ENCODE measurements at places on chromosomes 5 and 9. TPM values are rescaled to one million over a fixed set of nuclear protein-coding genes. Genes with fewer than 3 reads are reported as not detected.

Gene KDM4C
- total RNA-seq = 16.4 TPM

Gene PCDHGA9
- total RNA-seq = 1.4 TPM

Gene SELENOP
- 335 TPM for total RNA-seq

Gene PRLR
- 0.16 TPM for total RNA-seq

Gene QRFP
- not detected for total RNA-seq

Gene CCNJL
- total RNA-seq = 4.4 TPM

Gene RPL12
- total RNA-seq = 3,154 TPM

Gene NUTM2G
- not detected for total RNA-seq

Gene ZNF658
- total RNA-seq = 4.8 TPM

Gene DBH
- total RNA-seq = not detected

Gene ANKRD31
- total RNA-seq = under 0.01 TPM

Gene HNRNPK
- total RNA-seq = 509 TPM

Gene DDX4
- not detected for total RNA-seq

Gene DMRT3
- total RNA-seq = not detected

Gene GGTA1
- not detected for total RNA-seq

Gene PDE8B
- 0.13 TPM for total RNA-seq

Gene GPR151
- not detected for total RNA-seq

Gene PTAR1
- 24.0 TPM for total RNA-seq

Gene TRAPPC13
- 11.9 TPM for total RNA-seq

Gene PMPCA
- total RNA-seq = 41.2 TPM

Gene C9
- total RNA-seq = not detected

Gene F2RL1
- 125 TPM for total RNA-seq

Gene AQP7
- total RNA-seq = not detected

Gene CRB2
- total RNA-seq = not detected

Gene CTXN3
- not detected for total RNA-seq

Measured in epithelial cell of alveolus of lung (primary cell).